ENCODE measurements at places on chromosomes 16 and 17.

- peak; percentile 33 for DNase-seq
These were observed 7.3 kb downstream of the THRA start for GRCh38 chr17:40069751-40070708.

DNA sequence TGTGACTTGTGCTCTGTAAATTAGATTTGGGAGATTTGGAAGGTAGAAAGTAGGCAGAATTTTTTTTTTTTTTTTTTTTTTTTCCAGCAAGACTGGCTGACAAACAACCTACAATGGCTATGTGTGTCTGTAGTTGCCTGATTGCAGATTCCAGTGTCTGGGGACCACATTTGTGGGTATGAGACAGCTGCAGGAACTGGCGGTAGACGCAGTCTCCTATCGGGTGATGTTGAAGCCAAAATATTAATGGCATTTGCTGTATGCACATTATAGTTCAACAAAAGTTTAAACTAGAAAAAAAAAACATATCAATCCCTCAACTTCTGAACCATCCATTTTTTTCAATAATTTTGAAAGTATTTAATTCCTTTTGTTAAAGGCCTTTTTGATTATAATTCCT is 665.2 kb downstream of the TOX3 start:
- no peak for DNase-seq

- DNase-seq = no peak
These were observed 101.3 kb downstream of the HAPSTR1 start for GRCh38 chr16:9192746-9193145.

DNA sequence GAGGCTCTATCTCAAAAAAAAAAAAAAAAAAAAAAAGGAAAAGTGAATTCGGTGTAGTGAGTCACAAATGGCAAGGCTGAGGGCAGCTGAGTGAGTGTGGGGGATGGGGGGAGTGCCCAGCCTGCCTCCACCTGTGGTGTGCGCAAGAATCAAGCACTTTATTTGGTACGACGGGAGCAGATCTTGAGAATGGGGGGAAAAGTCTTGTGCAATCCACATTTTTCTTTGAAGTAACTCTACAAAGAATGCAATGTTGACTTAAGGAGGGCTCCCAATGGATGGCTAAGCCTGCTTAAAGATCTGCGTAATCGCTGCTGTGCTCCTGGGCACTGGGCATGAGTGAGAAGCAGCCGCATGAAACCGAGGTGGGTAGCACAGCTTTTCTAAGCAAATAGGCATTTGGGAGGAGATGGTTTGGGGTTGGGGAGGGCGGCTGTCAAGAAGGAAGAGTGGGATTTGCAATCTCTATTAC is 28.2 kb downstream of the ATP2C2 start:
- no peak for DNase-seq

DNA sequence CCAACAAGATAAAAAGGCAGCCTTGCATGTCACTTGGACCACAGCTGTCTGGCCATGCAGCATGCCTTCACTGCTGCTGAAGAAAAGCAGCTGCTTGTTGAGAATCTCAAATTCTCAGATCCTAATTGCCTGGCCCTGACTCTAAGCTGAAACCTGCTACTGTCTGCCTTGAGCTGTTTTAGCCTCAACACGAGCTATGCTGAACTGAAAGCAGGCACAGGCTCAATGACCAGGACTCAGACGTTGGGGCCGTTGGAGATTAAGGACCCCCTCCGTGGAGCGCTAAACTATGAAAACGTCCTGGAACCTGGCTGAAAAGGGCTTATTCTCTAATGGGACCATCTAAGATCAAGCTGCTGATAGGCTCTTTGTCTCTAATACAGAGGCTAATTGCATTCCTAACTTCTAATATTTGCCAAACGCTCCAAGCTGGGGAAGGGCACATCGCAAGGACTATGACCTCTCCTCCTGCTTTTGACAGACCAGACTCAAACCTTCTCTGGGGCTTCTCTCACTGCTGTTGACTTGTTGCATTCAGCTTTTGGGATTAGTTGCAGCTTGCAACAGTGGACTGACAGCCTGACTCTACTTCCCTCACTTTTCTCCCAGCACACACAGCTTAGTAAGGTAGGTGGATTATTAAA is 4.6 kb upstream of the PLK1 start:
- DNase-seq = no peak

- no peak for DNase-seq
These were observed 7.8 kb downstream of the CDRT15 start for GRCh38 chr17:14228903-14229302.

GRCh38 chr17:43146649-43147048 is 21.5 kb upstream of the BRCA1 start:
- no peak for DNase-seq

GRCh38 chr17:33942414-33942813 is 312.7 kb upstream of the CCL2 start:
- DNase-seq = no peak

- DNase-seq = no peak
These were observed 254.4 kb downstream of the HAPSTR1 start for GRCh38 chr16:9345880-9346279.

DNA sequence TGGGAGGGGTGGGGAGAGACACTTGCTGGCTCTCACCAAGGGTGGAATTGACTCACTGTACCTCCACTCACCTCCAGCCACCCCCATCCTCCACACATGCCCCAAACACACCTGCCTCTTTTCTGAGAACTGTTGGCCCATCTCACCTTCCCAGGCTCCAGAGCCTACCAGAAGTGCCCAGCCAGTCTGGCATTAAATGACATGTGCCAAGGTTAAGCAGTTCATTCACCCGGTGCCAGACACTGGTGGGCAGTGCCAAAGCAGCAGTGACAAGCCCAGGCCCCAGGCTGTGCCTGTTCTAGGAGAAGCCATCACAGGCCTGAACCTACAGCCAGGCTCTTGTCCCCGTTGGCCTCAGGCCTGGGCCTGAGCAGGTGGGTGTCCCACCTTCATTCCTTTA is 11.2 kb downstream of the MVP start:
- DNase-seq = no peak

- DNase-seq = no peak
These were observed 81.5 kb downstream of the AMFR start for GRCh38 chr16:56343661-56344517.

DNA sequence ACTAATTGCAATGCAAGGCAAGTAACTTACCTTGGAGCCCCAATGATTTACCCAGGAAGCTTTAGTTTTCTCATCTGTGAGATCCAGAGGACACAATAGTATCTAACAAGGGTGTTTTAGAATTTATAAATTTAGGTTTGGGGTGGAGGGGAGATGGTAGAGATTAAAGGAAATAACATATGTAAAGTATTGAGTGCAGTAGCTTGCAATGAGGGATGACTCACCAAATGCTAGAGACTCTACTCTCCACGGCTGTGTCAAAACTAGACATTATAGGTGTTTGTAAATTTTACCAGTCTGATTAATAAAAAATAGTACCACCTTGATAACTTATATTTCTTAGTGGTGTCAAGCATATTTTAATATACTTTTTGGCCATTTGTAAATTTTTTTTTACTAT is 3.7 kb upstream of the ABCA9 start:
- no peak for DNase-seq

DNA sequence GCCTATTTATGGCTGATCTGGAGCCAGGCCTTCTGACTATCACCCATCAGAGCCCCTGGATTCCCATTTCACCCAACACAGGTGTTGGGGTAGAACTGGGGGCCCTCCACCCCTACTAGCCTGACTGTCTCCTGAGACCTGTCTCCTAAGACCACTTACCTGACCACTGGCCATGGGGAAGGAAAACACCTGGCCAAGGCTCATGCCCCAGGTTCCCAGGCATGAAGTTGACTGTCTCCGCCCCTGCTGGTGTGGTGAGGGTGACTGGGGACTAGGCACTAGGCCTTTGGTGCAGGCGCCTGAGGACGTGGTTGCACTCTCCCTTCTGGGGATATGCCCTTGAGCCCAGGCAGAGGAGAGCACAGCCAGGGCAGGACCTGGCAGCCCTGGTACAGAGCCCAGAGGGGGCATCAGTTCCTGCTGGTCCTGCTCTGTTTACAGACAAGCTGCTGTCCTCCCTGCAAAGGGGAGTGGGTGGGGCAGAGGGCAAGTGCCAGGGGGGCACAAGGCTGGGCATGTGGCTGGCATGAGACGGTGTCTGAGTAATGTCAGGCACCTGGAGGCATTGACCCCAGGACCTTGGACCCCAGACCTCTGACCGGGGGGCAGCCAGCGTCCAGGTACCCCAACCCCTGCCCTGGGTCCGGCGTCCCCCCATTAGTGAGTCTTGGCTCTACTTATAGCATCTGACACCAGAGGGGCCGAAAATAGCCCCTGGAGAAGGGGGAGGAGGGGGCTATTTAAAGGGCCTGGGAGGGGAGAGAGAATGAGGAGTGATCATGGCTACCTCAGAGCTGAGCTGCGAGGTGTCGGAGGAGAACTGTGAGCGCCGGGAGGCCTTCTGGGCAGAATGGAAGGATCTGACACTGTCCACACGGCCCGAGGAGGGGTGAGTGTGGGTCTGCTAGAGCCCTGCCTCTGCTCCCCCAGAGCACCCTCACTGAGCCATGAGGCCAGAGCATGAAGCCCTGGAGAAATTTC is at the start of gene TCAP:
TCAP (plus strand) TSS at position 769 of the 981 bp plus-strand sequence; CDS start at position 780, 11 bp downstream.
- DNase-seq = no peak

DNA sequence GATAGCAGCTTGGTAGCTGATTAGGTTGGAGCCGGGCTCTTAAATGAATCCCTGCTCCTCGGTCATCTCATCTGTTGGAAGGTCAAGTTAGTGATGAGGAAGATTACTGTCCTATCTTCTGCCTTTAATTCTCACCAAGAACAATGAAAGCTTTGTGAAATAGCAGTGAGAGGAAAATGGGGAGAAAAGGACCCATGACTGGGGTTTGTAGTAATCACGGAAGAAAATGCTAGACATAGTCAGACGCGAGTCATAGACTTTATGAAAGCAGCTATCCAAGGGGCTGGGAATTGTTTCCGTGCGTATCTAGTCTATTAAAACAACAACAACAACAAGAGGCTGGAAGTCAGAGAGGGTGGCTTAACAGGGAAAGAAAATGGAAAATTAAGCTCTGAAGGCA is 18.3 kb downstream of the PIK3R5 start:
- no peak for DNase-seq

- no peak for DNase-seq
These were observed 329.9 kb downstream of the KCNJ2 start for GRCh38 chr17:70499067-70499786.

DNA sequence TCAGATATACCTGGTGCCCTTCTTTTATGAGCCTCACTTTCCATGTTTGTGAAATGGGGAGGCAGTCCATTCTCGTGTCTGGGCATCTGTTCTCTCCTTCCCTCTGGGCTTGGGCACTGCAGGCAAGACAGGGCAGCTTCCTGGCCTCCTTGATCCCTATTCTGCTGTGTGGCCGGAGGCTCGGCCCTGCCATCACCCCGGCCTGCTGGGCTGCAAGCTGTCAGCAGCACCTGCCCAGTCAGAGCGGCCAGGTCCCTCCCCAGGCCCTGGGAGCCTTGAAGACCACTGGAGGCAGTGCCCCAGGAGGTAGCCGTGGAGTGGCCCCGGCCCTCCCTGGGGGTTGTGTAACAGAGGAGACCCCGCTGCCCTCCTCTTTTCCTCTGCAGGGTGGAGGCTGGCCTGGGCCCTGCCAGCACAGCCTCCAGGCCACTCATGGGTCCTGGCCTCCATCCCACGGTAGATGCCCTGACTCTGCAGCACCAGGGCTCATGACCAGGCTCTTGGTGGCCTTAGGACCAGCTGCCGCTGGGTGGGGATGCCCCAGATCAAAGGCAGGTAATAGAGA is 9.2 kb downstream of the KCNJ12 start:
- DNase-seq = no peak

- DNase-seq = no peak
These were observed 4.3 kb downstream of the BANP start for GRCh38 chr16:87955302-87956097.

- DNase-seq = no peak
These were observed 3.2 kb downstream of the SLC46A1 start for GRCh38 chr17:28402844-28403243.

DNA sequence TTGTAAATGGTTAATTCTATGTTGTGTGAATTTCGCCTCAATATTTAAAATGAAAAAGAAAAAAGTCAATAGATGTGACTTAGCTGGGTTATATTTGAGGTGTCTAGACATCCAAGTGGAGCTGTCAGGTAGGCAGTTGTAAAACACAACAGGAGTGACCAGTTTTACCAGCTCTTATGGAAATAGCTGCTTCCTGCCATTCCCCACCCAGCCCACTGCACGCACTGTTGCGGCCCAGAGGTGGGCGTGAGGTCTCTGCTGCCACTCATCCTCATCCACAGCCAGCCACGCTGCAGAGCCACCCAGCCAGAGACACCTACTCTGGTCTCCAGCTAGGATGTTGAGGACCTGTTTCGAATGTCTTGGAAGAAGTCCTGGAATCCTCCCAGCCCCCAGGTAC is 3.4 kb upstream of the CARD14 start:
- no peak for DNase-seq

DNA sequence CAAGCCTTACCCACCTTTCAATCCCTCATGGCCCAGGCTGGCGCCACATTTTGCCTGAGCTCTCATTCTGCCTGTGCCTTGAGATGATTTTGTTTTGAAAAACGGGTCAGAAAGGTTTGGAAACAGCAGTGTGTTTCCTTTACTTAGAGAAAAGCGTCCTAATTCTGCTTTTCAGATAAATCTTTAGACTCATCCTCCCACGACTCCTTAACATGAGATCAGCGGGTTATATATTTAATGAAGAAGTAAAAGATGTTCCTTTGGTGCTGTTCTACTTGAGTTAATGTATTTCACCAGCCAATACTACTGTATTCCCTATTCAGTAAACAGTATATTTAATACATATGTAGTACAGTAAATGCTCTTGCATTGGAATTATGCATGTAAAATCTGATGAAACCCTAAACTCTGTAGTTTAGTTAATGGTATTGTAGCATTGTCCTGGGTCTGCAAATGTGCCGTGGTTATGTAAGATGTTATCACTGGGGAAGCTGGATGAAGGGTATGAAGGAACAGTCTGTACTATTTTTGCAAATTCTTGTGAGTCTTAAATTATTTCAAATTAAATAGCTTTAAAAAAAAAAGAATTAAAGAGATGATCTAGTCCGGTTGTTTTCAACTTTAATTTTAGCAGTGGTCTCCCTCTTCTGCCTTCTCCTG is 199.4 kb upstream of the CACNG5 start:
- no peak for DNase-seq

- DNase-seq = no peak
These were observed 3.1 kb upstream of the CDRT4 start for GRCh38 chr17:15470536-15470935.

DNA sequence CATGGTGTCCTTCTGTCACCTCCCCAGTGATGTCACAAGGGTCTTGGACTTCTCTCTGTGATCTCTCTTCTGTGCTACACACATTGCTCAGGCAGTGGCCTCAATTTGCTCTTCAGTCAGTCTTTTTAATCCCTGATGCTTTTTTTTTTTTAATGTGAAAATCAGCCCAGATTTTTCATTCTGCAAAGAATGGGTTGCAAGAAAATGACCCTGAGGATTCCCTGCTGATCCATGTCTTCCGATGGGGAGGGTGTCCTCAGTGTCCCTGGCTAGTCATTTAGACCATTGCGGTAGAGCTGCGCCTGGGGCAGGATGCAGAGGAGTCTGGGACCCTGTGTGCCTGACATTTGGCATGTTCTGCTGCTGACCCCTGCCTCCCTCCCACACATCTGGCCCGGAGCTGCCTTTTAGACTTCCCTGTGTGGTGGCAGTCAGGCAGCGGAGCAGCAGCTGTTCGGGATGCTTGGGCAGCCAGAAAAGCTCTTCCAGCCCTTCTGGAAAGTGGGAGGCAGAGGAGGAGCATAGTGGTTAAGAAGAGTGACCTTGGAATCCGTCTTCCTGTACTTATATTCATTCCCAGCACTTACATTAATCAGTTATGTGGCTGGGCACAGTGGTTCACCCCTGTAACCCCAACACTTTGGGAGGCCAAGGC is 12.3 kb downstream of the GPT2 start:
- DNase-seq = no peak

GRCh38 chr16:2497116-2497630 is 16.6 kb upstream of the ATP6V0C start:
- DNase-seq = no peak

GRCh38 chr17:72311004-72311403 is 190.2 kb downstream of the SOX9 start:
- DNase-seq = no peak
